ENCODE measurements at places on chromosomes 16 and 17.
A peak's percentile ranks its signal among the peaks of the same experiment; 100 is the strongest.

DNA sequence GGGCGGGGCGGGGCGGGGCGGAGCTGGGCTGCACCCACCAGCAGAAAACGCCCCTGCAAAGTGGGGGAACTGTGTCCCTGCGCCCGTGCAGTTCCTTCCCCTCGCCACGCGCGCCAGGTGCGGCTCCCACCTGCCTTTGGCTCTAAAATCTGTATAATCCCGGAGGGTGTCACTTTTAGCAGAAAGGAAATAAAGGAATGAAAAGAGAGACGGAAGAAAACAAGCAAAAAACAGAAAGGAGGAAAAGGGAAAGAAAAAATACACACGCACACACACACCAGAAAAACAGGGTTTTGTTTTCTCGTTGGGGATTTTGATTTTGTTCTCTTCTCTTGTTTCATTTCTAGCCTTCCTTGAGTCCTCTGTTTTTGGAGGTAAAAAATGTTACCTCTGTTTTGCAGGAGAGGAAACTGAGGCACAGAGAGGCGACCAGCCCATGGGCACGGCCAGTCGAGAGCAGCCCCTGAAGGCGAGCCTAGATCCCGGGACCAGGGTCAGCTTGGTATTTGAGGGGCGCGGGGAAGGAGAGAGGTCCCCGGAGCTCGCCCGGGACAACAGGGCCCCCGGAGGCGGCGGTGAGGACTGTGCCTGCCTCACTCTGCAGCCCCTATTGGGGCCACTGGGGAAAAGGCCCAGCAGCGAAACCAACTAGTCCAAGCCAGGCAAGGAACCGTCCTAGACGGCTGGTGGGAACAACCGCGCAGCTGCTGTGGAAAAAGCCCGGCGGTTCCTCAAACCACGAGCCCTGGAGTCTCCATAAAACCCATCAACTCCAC is 594 bp upstream of the CARHSP1 start:
- no peak for DNase-seq

- no peak for DNase-seq
Measured at GRCh38 chr17:4357671-4358070, 8.8 kb downstream of the UBE2G1 start.

DNA sequence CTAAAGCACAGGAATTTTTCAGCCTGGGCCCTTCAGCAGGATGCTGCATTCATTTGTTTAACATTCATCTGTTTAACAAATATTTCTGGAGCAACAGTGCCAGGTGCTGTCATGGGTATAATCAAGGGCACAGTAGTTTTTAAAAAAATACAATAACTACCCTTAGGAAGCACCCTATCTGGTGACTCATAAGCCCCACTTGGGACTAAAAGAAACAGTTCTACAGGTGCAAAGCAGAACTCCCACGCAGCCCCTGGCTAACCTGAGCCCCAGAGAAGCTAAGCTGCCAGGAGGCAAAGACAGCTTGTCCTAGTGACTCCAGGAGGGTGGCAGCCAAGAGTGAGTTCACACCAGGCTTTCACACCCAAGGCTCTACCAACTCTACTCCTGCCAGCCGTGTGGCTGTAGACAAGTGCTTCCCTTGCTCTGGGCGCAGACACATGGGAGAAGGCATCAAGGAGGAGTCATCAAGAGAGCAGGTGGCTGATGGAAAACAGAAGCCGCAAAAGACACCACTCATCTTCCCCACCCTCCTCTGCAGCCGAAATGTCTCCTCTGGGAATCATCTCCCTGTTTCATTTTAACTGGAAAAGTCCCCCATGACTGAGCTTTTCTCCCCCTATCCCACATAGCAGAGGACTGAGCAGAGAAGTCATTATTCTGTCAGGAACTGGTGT is 14.4 kb downstream of the CUEDC1 start:
- DNase-seq, result no peak

GRCh38 chr17:14762736-14763479 is 462.0 kb downstream of the HS3ST3B1 start:
- no peak for DNase-seq

DNA sequence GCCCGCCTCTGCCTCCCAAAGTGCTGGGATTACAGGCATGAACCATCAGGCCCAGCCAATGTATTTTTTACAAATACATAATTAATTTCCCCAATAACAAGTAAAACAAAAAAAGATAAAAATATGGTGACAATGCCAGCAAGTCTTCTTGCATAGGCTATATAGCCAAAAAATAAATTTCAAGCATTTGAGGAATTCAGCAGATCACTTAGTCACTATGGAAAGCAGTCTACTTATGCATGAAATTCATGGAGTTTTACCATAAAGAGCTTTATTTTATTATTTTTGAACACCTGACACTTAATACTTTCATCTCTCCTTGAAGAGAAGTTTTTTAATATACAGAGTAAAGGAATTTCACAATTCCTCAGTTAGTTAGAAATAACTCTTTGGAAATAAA is 56.4 kb downstream of the BRIP1 start:
- DNase-seq, result no peak

DNA sequence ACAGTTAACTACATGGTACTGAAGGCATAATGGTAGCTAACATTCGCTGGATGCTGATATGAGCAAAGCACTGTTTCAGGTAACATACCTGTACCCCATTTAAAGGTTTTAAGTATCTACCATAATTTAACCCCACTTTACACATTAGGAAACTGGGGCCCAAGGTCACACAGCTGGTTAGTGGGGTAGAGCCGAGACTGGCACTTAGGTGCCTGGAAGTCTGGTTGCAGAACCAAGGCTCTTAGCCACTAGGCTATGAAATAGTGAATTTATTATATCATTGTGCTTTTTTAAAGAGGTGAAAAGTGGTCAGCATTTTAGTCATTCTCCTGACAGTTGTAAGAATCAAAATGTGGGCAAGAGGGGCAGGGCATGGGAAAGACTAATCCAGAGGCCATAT is 25.2 kb downstream of the SIAH1 start:
- DNase-seq, result no peak

DNA sequence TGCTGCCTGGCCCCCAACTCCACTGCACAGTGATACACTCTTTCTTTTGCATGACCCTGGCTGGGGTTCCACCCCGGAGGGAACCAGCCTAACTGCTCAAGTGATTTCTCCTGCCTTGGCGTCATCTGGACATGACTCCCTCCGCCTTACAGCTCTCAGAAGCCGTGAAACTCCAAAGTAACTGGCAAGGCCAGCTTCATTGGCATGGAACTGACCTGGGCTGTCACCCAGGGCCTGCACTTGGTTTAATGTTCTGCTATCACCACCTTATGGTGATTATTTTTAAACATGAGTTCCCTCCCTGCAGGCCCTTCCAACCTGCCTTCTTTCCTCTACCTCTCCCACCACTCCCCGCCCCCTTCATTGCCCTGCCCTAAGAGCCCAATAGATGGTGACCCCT is 139.7 kb upstream of the CDH5 start:
- DNase-seq, result no peak

GRCh38 chr16:50067290-50067853 is 1.6 kb downstream of the HEATR3 start:
- no peak for DNase-seq

- no peak for DNase-seq
Measured at GRCh38 chr16:56574625-56575024, 9.8 kb downstream of the MT4 start.

DNA sequence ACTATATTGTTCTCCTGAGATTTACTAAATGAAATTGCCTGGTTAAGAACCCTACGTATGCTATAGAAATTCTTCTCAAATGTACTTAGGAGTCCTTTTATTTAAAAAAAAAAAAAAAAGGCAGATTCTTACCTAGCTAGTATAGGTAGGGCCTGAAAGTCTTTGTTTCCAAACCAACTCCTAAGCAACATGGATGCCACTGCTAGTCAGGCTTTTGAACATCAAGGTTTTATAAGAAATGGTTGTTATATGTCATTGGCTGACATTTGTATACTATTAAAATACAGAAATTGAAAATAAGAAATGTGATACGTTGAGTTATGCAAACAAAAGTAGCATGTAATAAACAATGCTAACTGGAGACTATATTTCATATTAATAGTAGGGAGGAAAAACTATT is 1.2 kb downstream of the EVI2A start:
- no peak for DNase-seq

DNA sequence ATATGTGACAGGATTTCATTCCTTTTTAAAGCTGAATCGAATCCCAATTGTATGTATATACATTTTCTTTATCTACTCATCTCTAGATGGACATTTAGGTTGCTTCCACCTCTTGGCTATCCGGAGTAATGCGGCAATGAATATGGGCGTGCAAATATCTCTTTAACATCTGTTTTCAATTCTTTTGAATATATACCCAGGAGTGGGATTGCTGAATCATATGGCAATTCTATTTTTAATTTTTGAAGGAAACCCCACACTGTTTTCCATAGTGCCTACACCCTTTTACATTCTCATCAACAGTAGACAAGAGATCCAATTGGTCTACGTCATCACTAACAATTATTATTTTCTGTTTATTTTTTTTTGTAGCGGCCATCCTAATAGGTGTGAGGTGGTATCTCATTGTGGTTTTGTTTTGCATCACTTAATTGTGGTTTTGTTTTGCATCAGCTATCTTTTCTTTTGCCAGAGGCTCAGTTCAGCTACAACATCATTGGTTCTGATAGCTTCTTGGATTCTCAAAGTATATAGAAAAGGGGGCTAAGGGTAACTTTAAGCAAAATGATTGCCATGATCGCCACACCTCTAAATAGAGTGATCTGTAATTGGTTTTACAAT is 25.6 kb upstream of the MAP2K6 start:
- DNase-seq, result no peak

GRCh38 chr16:49932946-49933345 is 77.0 kb upstream of the ZNF423 start:
- DNase-seq, result peak; percentile 21

DNA sequence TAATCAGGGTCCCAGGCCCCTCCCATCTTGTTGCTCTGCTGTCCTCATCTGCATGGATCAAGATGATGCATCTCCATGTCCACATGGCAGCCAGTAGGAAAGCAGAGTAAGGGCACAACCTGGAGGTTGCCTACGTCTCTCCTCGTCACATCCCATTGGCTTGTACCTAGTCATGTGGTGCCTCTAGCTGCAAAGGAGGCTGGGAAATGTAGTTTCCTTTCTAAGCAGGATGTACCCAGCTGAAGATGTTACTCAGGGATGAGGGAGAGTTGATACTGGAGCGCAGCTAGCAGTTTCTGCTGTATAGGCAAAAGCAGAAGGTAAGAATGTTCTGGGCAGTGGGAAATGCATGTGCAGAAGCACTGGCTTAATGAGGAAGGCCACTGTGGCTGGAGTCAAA is 20.8 kb downstream of the ABCC1 start:
- DNase-seq, result no peak

DNA sequence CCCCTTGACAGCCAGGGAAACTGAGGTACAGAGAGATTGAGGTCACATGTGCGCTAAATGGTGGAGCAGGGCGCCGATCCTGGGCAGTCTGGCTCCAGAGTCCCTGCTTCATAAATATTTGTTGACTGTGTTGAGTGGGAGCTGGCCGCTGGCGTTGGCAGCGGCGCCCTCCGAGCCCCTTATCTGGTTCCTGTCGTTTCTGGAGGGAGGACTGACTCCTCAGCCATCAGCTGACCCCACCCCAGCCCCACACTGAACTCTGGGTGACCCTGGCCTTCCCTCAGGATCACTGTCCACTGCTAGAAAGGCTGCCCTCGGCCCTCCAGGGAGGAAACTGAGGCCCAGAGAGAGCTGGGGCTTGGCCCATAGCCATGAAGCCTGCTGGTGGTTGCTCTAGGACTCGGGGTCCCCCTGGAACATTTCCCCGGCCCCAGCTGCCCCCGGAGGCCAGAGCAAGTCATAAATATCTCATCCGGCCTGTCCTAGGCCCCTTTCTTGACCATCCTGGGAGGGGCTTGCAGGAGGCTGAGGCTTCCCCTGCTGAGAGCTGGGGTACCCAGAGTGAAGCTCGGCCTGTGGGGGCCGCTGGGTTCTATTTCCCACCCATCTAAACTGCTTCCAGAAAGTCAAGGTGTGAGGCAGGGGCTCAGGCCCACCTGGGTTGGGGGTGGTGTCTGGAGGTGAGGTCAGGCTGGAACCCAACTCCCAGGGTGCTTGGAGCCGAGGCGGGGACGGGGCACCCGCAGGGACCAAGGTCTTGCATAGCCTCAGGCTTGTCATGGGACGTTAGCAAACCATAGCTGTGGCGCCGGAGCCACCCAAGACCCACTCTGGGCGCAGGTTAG is 51.7 kb upstream of the GSE1 start:
- DNase-seq, result no peak

DNA sequence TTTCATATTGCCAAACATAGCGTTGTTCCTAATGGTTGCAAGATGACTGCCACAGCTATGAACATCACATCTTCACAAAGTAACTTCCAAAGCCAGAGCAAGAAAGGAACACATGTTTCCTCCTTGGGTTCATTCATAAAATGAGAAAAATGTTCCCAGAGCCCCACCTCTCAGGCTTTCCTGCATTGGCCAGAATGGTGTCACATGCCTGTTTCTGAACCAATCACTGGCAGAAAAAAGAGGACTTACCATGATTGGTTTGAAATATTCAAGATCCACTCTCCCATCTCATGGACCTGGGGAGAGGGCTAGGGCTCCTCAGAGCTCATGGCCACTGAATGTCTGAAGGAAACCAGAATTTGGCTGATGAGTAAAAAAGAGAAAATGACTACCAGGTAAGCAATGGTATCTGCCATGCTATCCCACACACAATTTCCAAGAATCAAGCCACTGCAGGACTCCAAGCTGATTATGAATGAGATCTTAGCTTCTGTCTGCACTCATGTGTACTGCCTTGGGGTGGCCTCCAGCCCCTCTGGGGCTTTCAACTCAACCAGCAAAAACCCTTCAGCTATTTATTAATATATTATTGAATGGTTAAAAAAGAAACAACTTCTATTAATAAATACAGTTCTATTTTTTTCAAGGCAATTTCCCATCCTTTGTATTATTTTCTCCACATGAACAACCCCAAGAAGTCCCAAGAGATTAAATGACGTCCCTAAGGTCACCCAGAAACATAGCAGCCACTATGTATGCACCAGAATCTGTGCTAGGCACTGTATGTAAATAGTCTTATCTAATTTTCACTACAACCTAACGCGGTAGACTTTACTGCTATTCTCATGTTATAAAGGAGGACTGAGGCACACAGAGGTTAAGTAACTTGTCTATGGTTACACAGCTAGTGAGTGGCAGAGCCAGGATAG is 61.4 kb upstream of the TMC5 start:
- no peak for DNase-seq

DNA sequence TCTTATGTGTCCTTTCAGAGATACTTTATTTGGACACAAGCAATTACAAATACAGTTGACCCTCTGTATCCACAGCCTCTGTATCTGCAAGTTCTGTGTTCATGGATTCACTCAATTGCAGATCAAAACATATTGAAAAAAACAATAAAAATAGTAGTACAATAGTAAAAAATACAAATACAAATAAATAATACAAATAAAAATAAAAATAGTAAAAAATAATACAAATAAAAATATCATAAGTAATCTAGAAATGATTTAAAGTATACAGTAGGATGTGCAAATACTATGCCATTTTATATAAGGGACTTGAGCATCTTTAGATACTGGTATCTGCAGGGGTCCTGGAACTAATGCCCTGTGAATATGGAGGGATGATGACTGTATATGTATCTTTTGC is 47.4 kb upstream of the WSB1 start:
- DNase-seq, result no peak

All from breast epithelium (tissue), 4 donors.